ENCODE measurements at places on chromosomes 1 and 21.

- no peak for DNase-seq
These were observed 354.9 kb upstream of the ADAMTS5 start for GRCh38 chr21:27321791-27322190.

- DNase-seq: no peak
These were observed 223.1 kb upstream of the PLXNA2 start for GRCh38 chr1:208467151-208467780.

- DNase-seq: no peak
These were observed 5.3 kb upstream of the NCF2 start for GRCh38 chr1:183595537-183595936.

DNA sequence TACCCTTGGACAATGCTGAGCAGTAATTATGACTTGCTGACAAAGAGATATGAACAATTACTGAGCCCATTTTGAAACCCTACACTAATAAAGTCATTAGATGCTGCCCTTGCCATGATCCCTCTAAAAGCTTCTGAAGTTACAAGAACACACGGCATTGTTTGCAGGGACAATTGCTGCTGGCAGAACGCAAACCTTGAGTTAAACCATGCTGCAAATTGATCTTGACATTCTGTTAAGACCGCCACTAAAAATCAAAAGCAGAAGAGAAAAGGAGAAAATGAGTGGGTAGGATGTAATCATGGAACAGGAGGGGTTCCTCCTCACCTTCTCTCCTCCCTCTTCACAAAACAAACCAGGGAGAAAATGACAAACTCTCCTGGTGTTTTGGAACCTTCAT, 136.2 kb upstream of the DMRTA2 start:
- no peak for DNase-seq

- no peak for DNase-seq
These were observed 13.7 kb upstream of the BRINP3 start for GRCh38 chr1:190491404-190491803.

DNA sequence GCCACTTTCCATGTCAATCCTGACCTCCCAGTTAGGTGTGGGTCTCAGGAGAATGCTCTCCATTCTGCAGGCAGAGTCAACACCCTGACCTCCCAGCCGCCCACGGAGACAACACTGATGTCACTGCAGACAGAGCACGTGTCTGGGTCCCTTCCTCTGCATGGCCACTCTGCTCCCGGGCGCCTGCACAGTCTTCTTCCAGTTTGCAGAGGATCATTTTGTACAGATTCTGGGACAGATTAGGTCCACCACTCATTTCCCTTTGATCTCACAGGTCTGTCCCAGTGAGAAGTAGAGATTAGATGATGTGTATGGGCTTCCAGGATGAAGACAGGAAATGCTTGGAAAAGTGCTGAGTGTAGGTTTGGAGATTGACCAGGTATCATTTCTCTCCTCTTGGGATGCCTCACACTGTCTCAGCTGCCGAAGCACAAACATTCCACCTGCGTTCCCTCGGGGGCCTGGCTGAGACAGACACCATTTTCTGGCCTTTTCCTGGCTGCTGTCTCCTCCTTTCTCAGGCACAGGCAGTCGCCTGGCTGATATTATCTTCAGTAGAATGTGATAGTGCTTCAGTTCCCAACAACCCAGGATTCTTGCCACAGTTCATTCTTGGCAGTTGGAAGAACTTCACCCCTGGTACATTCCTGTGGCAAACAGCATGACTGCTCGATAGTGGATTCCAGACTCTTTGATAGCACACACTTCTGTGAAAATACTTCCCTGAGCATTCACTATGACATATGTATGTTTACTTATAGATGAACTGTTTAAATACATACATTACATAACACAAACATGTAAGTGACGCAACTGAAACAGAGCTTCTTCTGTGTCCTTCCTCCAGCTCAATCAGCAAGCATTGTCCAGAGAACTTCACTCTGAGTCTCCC, 7.9 kb downstream of the MYBPHL start:
- DNase-seq: no peak

DNA sequence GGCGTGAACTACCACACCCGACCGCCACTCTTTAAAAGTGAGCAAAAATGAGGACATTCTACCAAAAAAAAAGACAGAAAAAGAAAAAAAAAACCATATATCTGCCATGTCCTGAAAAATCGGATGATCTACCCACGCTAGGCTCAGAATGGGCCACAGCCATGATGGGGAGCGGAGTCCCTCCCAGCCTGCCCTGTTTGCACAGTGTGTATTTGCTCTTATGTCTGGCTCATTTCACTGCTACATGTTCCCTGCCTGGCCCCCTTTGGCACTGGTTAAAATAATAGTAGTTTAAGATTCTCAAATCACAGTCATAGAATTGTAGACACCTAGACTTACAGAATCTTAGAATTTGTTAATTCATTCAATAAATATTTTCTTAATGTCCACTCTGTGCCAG, 121.9 kb downstream of the PTPRU start:
- DNase-seq: no peak

GRCh38 chr1:50106095-50106761, 2.5 kb upstream of the ELAVL4 start:
- no peak for DNase-seq

DNA sequence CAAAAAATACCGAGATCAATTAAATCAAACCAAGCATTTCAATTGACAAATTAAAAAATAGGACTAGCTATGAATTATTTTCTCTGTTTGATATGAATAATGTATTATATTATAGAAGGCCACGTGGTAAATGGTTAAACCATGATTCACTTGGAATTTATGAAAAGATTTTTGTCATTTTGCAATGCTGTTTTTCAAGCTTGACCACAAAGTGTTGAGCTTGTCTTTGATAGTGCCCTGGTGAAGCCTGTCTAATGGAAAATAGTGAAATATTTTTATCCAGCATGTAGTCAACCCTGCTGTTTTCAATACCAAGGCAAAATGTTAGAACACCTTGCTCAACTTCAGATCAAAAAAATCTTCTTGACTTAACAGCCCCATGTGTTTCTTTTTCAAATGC, 288.0 kb upstream of the PRMT6 start:
- DNase-seq: no peak

- DNase-seq: no peak
These were observed 44.3 kb downstream of the PEX14 start for GRCh38 chr1:10519016-10519417.

DNA sequence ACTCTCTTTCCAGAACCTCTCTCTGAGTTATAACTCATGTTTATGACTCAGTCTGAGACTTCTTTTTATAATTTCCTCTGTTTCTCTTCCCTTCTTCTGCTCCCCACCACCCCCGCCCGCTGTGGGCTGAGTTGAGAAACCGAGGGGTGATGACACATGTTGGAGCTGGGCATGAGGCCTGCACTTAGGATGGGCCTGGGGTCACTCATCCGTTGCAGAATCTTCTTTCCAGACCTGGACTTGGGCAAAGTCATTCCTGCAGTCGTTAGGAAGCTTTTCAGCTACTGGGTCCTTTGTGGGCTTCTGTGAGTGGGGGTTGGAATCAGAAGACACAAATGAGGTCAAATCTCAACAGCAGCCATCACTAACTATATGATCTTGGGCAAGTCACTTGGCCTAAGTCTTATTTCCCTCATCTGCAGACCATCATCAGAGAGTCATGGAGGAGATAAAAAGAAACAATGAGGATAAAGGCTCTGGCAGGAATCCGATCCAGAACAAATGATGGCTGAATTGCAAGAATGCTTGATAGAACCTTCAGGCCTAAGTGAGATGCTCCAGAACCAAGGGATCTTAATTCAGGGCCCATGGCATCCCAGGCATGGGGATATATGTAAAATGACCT, 53.4 kb downstream of the RPS6KA1 start:
- DNase-seq: no peak

DNA sequence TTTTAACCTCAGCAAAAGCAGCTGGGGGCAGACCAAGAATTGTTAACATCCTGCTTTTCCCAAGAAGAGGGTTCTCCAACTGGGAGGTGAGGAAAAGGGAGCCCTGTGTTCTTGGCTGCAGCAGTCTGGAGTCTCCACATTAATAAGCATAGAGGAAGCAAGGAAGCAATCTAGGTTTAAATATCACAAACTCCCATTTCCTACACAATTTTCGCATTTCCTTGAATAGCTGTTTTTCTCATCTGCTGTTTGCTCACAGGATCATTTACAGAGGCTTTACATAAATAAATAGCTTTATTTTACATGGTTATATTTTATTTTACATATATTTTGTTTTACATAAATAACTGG, 124.0 kb downstream of the TRIM33 start:
- no peak for DNase-seq

GRCh38 chr1:65330822-65331221, 21.5 kb downstream of the DNAJC6 start:
- no peak for DNase-seq

GRCh38 chr21:14488672-14489204, 57.4 kb downstream of the SAMSN1 start:
- no peak for DNase-seq

DNA sequence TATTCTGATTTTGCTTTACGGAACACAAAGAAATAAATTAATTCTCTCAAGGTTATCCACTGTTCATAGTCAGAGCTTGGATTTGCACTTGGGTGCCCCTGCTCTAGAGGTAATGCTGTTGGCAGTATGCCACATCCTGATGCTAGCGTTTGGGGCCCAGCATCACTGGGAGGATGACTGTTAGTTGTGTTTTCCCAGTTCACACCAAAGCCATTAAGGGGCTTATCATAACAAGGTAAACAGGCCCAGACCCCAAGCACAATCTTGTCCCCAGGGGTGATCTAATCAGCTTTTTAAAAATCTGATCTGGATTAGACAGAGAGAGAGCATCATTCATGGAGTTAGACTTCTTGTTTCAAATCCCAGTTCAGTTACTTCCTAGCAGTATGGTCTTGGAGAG, 60.2 kb upstream of the PBX1 start:
- DNase-seq: no peak

DNA sequence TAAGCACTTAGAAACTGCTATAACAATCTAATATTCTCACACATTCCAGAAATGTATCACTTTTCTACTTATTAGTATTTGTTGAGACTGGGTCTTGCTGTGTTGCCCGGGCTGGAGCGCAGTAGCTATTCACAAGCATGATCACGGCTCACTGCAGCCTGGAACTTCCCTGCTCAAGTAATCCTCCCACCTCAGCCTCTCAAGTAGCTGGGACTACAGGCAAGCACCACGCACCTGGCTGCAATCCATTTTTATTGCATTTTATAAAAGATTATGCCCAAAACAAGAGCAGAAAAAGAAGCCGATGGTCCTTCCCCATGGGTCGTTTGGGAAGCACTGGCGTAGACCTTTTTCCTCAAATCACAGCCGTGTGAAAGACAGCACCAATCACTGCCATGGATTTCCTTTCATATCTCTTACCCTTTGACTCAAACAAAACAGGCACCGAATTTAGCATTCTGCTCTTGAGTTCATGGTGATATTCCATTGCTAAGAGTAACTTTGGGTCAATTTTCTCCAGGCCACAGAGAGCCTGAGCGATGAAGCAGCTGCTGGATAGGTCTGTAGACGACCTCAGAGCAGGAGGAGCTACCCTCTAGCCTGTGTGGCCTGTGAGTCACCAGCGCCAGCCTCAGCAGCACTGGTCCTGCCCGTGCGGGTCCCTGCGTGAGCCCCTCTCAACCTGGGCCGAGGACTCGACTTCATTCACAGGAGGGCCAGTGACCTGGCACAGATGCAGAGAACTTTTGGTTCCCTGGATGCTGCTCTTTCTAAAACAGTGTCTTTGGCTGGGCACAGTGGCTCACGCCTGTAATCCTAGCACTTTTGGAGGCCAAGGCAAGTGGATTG, 80.8 kb downstream of the PIK3CD start:
- no peak for DNase-seq

Measured in T-helper 17 cell (primary cell).